ENCODE measurements at places on chromosomes 4 and X.

GRCh38 chrX:110435196-110435595 is 76.5 kb downstream of the RTL9 start:
- DNase-seq = no peak

DNA sequence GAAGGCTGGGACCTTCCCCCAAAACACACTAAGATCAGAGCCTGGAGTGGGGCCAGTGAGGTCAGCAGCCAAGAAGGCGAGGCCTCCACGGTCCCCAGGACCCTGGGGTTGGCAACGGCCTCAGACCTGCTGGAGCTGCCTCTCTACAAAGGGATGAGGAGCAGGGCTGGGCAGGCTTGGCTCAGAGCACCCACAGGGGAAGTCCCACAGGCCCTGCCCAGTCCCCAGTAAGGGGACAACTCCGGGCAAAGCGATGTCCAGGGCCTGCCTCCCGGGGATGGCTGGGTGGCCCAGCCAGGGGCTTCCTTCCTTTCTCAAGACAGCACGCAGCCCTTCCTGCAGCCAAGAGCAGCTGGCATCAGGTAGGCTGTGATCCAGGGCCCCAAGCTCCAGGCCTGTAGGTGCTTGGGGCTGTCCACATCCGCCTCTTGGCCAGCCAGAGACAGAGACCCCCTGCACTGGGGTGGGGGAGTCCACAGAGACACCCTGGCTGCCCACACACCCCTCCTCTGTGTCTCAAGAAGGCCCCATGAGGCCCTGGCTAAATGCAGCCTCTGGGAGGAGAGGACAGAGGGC is 5.7 kb downstream of the MXD4 start:
- no peak for DNase-seq

GRCh38 chr4:44914748-44915147 is 188.4 kb upstream of the GNPDA2 start:
- no peak for DNase-seq

GRCh38 chr4:183504930-183505610 is at the start of gene ING2:
Gene ING2 (plus strand): TSS chr4:183505058. CDS start chr4:183505196, 138 bp downstream.
- DNase-seq = peak; percentile 49

DNA sequence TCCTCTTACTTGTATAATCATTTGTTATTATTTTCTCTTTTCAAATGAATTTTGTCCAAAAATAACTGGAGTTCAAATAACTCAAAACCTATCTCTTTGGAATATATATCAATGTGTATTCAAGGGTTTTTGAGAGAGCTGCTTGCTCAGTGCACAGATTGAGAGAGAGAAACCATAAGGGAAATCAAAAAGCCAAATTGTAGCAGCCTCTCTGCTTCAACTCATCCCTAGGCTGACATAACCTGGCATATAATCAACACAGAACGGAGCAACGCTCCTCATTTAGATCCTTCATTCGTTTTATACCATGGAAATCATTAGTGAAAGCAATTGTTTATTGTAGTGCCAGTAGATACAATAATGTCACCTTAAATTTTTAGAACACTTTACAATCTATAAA is 1.8 kb upstream of the GPM6A start:
- no peak for DNase-seq

- no peak for DNase-seq
Observed at GRCh38 chr4:115274545-115274944, 161.1 kb upstream of the NDST4 start.

DNA sequence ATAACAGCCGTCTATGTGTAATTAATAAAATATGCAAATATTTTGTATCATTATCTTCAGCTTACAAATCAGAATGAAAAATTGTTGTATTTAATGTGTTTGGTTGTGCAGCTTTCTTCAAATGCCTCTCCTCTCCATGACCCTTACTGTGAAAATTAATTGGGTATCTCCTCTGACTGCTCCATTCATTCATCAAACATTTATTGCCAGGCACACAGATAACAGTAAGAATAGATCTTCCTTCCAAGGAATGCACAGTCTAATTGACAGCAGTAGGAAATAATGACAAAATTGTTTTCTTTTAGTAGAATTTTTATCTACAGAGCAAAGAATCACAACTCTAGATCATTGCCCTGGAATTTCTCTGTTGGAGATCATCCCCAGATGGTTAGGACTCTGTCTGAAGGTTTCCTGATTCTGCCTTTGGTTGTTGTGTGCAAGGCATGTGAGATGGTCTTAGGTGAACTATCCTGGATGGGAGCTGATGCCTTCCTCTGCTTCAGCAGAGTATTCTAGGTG is 395.0 kb upstream of the FAT1 start:
- no peak for DNase-seq

DNA sequence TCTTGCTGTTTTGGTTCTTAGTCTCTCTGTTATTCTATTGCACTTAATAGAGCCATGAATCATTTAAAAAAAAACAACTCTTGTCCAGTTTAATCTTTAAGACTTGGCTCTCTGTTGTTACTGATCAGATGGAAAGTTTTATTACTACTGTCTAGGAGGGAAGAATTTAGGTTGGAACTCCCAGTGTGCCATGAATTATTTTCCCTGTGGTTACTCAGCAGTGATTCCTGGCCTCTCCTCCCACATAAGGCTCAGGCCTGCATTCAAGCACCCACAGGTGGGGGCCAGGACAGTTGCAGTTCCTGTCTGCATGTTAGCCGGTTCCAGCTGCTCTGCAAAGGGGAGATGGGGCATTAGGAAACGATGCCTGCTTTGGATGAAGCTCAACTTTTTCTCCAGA is 29.8 kb upstream of the ESX1 start:
- peak; percentile 6 for DNase-seq

GRCh38 chrX:125769628-125770027 is 396.5 kb downstream of the DCAF12L2 start:
- no peak for DNase-seq

- DNase-seq = no peak
Observed at GRCh38 chrX:33078273-33078672, 133.1 kb downstream of the DMD start.

- DNase-seq = no peak
Observed at GRCh38 chr4:106738121-106738520, 298.0 kb downstream of the DKK2 start.

GRCh38 chr4:147794314-147794680 is 62.4 kb downstream of the ARHGAP10 start:
- no peak for DNase-seq

GRCh38 chr4:148359769-148360168 is 82.4 kb downstream of the NR3C2 start:
- no peak for DNase-seq

DNA sequence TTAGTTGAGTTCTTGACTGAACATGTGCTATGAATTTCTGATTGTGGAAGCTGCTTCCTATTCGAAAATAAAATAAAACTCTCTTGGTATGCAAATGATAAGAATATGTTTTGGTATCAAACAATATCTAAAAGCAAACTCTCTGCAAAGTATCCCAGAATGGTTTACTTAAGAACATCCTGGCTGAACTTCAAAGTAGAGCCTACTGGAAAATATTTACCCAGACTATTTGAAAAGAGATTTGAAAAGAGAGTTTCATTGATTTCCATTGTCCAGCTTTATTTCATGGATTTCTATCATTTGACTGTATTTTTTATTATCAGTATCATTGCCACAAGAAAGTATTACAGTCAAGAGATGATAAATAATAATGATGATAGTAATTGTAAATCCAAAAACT is 171.1 kb upstream of the SLC7A11 start:
- DNase-seq = no peak

- no peak for DNase-seq
Observed at GRCh38 chr4:39745920-39746319, 48.0 kb downstream of the UBE2K start.

DNA sequence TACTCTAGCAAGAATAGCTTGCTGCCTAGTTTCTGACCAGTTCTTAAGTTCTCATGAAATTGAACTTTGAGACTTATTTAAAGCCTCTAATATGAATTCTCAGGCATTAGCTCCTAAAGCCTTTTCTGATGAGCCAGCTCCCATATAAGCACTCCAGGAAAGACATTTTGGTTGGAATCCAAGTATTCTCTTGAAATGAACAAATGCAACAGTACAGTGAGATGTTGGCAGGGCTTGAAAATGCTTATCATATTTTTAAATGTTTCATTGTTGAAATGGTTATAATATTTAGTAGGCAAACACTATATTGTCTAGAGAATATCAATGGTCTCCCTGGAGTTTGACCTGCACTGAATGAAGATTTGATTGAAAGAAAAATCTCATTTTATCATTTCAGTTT is 240.3 kb downstream of the ANK2 start:
- DNase-seq = no peak

- no peak for DNase-seq
Observed at GRCh38 chr4:6235012-6235411, 34.6 kb upstream of the WFS1 start.

DNA sequence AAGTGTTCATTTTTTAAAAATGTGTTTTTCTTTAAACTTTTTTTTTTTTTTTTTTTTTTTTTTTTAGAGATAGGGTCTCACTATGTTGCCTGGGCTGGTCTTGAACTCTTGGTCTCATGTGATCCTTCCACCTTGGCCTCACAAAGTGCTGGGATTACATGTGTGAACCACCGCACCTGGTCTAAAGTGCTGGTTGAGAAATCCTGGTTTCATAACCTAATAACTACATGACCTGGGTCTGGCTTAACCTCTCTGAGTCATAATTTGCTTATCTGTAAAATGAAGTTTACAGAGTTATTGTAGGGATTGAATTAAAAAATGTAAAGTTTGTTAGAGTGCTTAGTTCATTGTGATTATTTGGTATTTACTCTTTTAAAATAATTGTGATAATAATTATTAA is 5.2 kb downstream of the HSD17B13 start:
- no peak for DNase-seq

DNA sequence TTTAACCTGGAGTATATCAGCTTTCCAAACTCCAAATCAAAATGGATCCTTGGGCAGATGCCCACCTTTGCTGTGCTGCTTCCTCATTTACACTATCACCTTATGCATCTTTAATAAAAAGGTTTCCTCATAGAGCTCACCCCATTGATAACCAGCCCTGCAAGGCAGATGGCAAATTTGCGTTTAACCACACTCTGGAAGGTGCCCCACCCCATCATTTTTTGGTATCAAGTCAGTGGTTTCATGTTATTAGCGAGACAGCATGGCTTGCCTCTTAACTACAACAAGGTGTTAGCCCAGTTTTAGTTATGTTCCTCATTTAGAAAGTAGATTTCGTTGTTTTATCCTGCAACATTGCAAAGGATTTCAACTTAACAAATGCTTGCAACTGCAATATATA is 214.0 kb upstream of the WDFY3 start:
- no peak for DNase-seq

Measured in H54 (cell line).